ENCODE measurements at places on chromosomes 3 and 15. TPM values are rescaled to one million over a fixed set of nuclear protein-coding genes. Genes with fewer than 3 reads are reported as not detected.

TUSC7 gene
- not detected for total RNA-seq

SEMA6D gene
- total RNA-seq = 18.3 TPM

GRCh38 chr15:82132742-82133141 is 86.9 kb upstream of the MEX3B start:
- peak; percentile 93 for DNase-seq

DNA sequence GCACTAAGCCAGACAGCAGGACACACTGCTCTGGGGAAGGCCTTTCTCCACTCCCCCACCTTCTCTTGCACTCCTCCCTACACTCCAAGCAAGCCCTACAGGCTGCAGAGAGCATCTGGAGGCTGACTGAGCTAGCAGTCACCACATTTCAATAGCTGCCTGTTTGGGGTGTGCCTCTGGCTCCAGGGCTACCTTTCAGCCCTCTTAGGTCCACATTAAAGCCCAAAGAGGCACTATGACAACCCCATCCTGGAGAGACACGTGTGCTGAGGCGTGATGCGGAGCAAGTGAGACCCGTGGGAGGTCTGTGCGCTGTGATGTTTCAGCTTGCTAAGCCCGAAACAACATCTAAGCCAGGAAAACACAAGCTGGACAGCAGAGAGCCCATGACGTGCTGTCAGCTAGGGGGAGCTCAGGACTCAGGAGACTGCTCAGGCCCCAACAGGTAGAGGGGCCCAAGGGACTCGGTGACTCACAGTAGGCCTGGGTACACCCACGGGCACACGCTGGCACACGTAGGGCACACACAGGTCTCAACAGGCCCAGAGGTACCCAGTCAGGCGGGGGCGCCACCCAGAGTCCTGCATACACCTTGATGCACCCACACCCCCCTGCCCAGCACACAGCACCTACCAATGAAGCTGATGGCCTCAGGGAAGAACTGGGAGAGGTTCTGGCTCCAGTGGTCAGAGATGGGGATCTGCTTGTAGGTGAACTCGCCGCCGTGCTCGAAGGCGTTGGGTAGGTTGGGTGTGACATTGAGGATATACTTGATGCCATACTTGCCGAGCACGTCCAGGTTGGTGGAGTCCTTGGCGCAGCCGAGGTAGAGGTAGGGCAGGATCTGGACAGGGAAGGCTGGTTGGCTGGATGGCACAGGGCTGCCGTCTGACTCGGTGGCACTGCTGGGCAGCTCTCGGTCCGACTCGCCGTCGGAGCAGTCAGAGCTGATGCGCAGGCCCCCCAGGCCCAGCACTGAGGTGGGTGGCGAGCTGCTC is 2.8 kb downstream of the DUSP7 start:
- DNase-seq = peak; percentile 29

DNA sequence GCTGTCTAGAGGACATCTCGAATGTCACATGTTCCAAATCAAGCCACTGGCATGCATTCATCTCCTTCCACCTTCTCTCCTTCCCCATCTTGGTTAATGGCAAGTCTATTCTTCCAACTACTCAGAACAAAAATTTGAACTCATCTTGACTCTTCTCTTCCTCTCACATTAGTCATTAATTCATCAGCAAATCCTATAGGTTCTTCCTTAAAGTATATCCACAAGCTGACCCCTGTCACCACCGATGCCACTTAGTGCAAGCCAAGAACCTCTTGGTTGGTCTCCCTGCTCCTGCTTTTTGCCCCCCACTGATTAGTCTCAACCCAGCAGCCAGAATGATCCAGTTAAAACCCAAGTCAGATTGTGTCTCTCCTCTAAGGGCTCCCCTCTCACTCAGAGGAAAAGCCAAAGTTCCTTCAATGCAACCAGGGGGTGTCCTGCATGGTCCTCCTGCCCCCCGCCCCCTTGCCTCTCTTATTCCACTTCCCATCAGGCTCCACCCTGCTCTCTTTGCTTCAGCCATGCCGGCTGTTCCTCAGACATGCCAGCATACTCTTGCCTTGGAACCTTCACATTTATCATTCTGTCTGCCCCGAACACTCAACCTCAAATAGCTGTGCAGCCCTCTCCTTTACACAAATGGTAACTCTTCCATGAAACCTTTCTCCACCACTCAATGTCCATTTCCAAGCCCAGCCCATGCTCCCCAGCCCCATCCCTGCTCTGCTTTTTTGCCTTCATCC is 1.0 kb upstream of the GALNT15 start:
- no peak for DNase-seq

DNA sequence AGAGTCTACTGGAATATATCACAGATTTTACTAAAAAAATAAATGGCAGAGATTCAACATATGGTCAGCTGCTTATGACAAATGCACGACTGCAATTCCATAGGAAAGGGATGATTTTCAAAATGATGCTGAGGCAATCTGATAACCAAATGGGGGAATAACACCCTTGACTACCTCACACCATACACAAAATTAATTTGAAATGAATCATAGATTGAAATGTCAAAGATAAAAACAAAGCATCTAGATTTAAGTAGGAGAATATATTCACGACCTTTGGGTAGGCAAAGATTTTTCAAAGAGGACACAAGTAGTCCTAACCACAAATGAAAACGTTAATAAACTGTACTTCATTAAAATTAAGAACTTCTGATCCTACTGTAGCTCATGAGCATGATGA is 11.2 kb downstream of the SENP7 start:
- no peak for DNase-seq

DNA sequence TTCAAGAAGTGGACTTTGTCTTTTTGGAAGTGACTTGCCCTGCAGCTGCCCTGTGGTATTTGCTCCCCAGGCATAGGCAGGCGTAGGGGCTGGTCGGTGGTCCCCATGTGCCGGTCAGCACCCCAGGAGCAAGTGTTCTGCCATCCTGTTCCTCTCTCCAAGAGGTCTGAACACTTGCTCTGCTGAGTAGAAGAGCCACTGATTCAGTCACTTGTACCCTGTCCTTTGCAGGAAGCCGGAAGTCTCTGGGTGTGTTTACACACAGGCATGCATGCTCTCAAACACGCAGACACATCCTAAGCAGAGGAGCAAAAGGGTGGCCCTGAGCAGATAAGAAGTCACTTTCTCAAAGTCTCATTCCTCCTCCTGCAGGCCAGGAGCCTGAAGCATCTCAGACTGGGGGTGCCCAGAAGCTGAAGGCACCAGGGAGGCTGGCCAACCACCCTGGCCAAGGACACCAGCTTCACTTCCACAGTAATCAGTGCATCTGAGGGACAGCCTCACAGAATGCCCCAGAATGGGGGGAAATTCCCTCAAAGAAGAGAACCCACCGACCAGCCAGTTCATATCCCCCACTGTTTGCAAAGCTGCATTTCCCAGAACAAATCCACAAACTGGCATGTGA is 88.7 kb upstream of the POMGNT2 start:
- DNase-seq = no peak

DNA sequence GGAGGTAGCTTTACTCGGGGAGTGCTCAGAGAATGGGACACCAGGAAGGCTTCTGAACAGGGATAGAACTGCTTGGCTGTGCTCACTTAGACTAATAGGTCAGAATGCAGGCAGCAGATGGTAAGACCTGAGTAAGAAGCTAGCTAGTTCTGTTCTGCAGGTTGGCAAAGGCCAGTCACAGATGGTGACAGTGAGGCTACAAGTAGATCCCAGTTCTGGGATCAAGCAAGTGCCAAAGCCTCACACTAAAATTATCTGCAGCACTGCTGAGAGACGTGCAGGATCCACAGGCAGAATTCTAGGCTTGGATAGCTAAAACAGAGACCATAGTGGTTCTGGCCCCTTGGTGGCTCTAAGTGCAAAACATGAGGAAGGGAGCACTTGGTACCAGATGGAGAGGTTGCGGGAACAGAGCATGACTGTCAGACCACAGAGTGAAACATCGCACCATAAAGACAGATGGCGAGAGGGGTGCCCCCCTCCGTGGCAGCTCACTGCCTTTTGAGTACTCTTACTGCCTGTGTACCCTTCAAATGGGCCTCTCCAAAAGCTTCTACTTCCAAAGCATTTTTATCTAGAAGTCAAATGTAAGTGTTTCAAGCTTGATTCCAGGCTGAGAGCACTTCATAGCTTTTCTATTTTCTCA is 3.6 kb upstream of the GLCE start:
- DNase-seq = no peak

GRCh38 chr15:83092309-83092976 is 15.0 kb upstream of the TM6SF1 start:
- DNase-seq = peak; percentile 77

DNA sequence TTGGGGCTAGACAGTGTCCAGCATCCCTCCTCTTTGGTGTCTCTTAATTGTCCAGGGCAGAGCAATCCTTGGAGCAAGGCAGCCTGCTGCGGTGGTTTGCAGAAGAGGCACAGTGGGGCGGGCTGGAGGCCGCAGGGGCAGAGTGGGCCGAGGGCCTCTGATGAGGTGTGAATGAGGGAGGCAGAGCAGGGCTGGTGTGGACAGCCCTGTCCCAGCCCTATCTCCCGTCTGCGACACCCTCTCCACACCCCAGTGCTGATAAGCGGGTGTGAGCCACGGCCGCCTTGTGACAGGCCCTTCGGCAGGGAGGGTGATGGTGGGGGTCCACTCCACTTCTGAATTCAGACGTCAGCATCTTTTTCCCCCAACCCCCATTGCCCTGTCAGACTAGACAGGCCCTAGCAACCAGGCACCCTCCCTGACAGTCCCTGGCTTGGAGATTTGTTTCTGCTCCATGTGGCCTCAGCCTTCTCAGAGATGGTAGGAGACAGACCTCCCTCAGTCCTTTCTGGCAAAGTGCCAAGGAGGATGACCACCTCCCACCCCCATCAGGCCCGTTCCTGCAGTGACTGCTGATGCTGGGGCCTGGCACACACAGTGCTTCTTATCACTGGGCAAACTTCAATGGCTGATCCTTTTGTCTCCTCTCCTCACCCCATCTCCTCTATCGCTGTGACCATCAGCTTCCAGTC is 37.3 kb downstream of the EXOG start:
- DNase-seq = no peak

- no peak for DNase-seq
These were observed 84.9 kb downstream of the TIGIT start for GRCh38 chr3:114378760-114379159.

GRCh38 chr3:153399636-153400035 is 237.6 kb downstream of the RAP2B start:
- DNase-seq = no peak

DNA sequence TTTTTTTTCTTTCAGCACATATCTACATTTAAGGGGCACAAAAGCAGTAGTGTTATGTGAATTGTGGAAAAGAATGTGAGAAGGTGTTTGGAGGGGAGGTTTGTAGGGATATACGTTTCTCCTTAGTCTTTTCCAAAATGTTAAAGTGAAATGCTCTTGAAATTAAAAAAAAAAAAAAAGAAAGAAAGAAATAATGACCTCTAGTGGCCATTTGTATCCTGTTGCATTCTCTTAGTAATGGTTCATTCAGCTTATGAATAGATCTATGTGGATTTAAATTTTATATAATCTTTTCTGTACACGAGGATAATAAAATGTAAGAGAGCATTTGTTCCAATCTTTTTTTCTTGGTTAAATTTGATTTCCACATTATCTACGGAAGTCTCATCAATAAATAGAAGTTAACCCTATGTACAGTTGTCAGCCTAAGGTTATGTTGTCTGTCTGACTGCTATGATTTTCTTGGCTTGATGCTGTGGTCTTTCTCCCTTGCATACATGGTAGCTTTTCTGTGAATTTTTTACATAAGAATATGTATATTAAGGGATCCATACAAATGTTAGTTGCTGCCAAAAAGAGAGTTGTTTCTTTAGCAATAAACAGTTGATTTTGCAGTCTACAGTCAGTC is 1.7 kb downstream of the P2RY13 start:
- peak; percentile 34 for DNase-seq

- no peak for DNase-seq
These were observed 8.1 kb downstream of the FAM3D start for GRCh38 chr3:58658508-58658907.

DNA sequence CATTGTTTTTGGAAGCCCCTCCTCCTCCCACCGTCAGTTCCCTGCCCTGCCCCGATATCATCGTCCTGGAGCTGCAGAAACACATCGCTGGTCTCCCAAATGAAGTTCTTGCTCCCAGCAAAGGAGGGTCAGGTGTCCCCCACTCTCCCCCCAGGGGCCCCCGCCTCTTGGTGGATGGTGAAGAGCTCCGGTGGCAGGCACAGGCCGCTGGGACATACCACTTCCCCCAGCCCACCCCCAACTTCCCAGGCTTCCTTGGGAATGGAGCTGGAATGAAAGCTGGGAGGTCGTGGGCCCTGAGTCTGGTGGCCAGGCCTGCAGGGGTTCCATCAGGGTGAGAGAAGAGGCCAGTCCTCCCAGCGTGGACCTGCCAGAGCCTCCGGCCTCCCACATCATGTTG is 137.7 kb downstream of the CHSY1 start:
- DNase-seq = no peak

- no peak for DNase-seq
These were observed 62.6 kb downstream of the CHCHD6 start for GRCh38 chr3:126766653-126767052.

Data from IMR-90 (cell line).